NCI-H2107 (cell line): ENCODE measurements at places on chromosomes 7 and 10.

- no peak for DNase-seq
Measured at GRCh38 chr7:71871446-71871845, 540.7 kb downstream of the CALN1 start.

DNA sequence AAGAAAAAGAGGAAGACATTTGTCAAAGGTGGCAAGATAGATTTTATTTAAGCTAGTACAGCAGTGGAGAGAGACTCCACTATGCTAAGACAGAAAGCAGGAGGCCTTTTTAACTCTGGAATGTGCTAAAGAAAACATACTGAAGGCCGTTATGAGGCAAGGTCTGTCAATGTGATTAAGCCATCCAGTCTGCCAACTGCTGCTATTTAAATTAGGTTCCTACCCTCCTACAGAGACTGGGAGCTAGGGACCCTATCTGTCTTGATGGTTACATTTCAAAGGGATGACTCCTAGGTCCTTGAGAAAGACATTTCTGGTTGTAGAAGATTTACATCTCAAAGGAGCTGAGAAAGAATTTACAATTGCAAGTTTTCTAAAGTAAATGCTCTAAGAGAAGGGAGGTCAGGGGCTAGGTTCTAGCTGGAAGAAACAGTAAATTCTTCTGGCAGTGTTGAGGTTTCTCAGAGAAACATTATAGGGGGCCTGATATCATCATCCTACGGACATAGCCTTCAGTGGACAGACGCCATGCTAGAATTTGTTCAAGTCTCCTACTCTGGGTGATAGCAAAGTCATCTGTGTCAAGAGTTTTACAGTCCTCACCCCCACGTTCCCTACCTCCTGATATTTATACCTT lies 211.6 kb downstream of the PHF14 start:
- no peak for DNase-seq

GRCh38 chr7:94183289-94183749 lies 179.2 kb upstream of the BET1 start:
- no peak for DNase-seq

- no peak for DNase-seq
Measured at GRCh38 chr10:1264001-1264400, 207.8 kb downstream of the WDR37 start.

- DNase-seq, result no peak
Measured at GRCh38 chr10:88386821-88387773, 196.0 kb downstream of the RNLS start.

DNA sequence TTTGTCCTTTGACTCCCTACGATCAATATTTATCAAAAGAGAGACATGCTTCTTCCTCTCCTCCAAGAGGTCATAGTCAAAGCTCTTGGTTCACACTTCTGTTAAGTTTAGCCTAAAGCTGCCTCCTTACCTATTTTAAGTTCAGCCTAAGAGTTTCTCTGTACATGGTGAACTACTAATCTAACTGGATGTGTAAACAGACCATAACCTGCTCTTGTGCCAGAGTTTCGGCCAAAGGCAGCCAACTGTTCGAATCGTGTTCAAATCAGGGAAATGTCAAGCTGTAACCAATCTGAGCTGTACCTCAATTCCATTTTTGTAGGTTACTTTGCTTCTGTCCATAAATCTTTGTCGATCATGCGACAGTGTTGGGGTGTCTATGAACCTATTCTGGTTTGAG lies 414.8 kb downstream of the PHTF2 start:
- DNase-seq, result no peak

DNA sequence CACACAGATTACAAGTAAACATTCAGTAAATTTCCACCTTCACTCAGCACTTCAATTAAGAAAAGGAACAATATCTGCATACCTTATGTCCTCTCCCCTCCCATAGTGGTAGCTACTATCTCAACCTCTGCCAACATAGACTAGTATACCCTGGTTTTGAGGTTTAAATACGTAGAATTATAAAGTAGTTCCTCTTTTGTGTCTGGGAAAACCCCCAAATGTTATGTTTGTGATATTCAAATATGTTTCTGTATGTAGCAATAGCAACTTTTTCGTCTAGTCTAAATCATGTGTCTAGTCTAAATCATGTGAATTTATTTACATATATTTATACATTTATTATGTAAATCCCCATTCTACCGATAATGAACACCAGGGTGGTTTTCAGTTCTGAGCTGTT lies 13.2 kb upstream of the CAMK2B start:
- DNase-seq, result no peak

GRCh38 chr7:113289140-113289740 lies 170.9 kb upstream of the SMIM30 start:
- DNase-seq, result no peak

DNA sequence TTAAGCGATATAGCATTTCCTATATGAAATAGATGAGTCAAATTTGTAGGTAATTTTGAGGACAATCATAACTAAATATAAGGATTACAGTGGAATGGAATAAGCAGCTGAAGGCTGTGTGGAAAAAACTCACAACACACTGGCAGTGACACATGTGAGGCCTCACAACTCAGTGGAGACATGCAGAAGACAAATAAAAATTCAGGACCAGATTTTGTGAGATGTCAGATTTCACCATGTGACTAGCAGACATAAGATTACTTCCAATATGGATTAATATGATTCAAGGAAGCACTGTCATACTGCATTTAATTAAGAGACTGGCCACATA lies 17.6 kb downstream of the ERLIN1 start:
- no peak for DNase-seq

GRCh38 chr10:10361301-10361885 lies 656.3 kb upstream of the CELF2 start:
- no peak for DNase-seq

DNA sequence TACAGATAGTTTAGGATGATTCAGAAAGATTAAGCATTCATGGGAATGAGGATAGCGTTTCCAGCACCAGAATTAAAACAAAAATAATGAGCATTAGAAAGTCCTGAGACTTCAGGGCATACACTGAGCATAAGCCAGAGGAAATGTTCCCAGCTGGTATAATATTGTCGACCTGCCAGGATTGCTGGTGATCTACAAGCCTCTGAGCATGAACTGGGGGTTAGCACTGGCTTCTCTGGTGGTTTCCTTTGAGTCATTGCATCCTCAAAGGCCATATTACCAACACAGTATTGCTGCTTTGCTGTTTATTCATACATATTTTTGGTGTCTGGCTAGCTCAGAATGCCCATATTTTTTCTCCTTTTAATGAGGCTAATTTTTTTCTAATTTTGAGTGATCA lies 10.7 kb upstream of the ATRNL1 start:
- DNase-seq, result no peak

DNA sequence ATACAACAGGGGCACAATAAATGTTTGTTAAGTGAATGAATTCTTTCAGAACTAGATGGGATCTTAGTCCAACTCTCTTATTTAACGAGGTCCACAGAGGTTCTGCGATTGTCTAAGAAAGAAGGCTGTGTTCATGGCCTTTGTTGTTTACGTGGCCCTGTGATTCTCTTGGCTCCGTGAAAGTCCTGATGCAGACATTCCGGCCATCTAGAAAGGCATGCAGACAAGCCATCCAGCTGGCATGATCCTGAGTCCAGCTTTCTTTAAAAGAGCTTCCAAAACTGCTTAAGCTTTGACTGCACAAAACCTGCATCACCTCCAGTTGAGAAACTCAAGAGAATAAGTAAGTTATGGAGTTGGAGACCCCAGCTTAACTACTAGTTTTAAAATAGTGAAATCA lies 26.0 kb downstream of the EGFR start:
- no peak for DNase-seq

DNA sequence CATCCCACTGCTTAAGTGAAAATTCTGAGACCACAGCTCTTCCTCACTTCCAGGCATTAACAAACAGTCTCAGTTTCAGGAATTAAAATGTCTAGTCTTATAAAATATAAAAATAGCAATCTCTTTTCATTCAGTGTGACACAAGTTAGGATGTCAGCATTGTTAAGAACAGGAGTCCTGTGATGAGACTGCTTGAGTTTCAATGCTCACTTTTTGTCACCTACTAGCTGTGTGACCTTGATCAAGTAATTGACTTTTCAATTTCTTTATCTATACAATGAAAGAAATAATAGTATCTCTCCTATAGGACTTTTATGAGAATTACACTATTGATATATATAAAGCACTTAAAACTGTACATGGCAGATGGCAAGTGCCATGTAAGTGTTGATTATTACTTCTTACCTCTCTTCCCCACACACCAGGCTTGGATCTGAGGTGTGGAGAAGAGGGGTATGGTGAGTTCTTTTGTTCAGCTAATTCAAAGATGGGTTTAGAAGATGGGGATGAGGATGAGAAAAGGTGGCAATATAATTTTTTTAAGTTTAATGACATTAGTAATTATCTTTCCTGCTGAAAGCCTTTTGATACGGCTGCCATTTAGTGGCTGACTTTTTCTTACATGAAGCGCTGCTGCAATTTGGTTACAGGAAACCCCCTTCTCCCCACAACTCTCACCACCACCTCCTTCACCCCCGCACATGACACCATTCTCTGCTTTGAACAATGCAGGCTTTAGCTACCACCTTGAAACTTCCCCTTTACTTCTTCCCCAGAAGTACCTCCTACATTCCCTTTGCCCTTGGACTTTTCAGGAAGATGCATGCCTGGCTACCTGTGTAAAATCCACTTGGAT lies 20.8 kb upstream of the HYAL4 start:
- DNase-seq, result no peak

DNA sequence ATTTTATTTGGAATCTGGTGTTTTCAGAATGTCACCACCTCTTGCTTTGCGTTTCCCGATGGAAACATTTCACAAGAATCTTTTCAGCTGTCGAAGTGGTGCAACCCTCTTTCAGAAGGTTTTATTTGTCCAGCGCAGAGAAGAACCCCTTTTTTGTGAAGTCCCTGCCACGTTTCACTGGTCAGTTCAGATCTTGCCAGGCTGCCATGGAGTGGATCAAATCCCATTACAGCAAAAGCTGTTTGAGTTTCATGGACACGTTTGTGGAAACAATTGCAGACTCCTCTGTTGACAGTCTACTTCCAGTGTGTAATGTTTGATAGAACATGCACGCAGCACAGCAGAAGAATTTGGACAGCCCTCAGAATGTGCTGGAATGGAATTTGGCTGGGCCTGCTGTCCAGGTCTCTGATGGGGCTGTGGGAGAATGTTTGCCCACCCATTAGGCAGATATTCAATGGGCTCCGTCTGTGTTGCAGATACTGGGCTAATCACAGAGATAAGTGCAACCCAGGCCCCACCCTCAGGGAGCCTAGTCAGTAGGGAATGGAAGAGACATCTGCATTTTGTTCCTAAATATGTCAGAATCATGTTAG lies 143.2 kb downstream of the GRK5 start:
- no peak for DNase-seq
